ENCODE measurements at places on chromosomes 16 and 17.

- no peak for DNase-seq
Measured at GRCh38 chr16:55568207-55568606, 1.7 kb downstream of the CAPNS2 start.

GRCh38 chr17:6255322-6255721 lies 179.6 kb downstream of the AIPL1 start:
- no peak for DNase-seq

GRCh38 chr16:29959293-29959692 lies 2.6 kb upstream of the TMEM219 start:
- DNase-seq = no peak

- DNase-seq = no peak
Measured at GRCh38 chr17:11487469-11487868, 110.8 kb upstream of the DNAH9 start.

DNA sequence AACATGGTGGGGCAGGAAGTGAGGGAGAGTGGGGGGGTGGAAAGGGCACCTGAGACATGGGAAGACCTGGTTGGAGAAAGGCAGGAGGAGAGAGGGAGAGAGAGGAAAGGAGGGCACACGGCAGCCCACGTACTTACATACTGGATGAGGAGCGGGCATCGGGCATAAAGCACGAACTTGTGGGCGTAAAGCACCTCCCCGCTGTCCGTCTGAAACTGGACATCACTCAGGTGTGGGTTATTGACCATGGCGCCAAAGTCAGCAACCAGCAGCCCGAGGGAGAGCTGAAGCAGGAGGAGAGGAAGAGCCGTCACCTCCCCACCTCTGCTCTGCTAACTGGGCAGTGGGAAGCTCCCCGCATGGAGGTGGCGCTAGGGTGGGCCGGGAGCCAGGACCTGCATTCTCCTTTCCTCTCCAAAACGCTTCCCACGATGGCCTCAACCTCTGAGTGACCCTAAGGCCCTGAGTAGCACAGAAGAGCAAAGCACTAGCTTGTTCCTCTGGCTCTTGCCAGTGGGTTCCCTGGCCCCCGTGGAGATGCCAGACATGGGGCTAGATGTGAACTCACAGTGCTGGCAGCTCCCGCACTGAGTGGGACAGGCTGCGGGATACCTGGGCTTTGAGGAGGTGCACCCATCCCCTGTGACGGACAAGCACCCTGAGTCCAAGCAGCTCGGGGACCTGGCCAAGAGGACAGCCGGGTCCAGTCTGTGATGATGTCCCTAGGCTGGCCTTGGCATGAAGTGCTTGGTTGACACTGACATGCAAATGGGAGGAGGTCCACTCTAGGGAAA lies 16.9 kb downstream of the SLX4 start:
- no peak for DNase-seq

- DNase-seq = no peak
Measured at GRCh38 chr16:62475573-62475972, 439.3 kb upstream of the CDH8 start.

All from astrocyte (in vitro differentiated cells and primary cell).